ENCODE measurements at places on chromosomes 5 and 9.

GRCh38 chr9:30121611-30122010, 2262.8 kb upstream of the ACO1 start:
- no peak for DNase-seq

- DNase-seq: no peak
Observed at GRCh38 chr9:78146241-78146640, 89.6 kb upstream of the CEP78 start.

DNA sequence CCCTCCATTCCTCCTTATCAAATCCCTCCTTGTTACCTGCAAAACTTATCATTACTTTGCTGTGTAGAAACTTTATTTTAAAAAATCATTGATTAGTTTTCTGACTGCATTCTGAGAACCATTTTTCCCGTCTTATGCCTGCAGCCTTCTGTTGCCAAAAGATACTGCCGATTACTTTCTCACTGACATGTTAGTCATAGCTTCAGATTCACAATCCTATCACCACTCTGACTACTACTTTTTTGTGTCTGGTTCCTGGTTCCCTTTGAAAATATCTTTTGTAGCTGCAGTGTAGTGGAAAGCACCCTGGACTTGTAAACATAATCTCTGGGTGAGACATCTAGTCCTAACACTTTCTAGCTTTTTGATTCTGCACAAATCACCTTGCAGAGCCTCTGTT, 71.7 kb downstream of the NR2F1 start:
- no peak for DNase-seq

- DNase-seq: no peak
Observed at GRCh38 chr9:118303216-118303615, 599.0 kb downstream of the TLR4 start.

GRCh38 chr9:134793288-134794188, 87.1 kb upstream of the FCN2 start:
- DNase-seq: no peak

GRCh38 chr5:1184163-1184470, 17.3 kb upstream of the SLC6A19 start:
- DNase-seq: no peak

DNA sequence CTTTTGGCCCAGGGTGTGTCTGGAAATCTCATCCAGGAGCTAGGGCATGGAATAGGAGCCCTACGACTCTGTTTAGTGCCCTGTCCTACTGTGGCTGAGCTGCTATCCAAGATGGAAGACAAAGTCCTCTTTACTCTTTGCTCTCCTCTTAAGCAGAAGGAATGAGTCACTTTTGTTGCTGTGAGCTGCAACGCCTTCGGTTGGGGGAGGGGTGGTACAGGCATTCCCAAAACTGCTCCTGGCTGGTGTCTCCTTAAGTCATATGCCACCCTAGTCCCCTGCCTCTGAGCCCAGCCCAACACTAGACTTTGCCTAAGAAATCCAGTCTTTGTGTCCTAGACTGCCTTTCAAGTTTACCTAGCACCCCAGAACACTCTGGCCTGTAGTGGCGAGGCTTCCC, 99.9 kb downstream of the PRR16 start:
- DNase-seq: no peak

DNA sequence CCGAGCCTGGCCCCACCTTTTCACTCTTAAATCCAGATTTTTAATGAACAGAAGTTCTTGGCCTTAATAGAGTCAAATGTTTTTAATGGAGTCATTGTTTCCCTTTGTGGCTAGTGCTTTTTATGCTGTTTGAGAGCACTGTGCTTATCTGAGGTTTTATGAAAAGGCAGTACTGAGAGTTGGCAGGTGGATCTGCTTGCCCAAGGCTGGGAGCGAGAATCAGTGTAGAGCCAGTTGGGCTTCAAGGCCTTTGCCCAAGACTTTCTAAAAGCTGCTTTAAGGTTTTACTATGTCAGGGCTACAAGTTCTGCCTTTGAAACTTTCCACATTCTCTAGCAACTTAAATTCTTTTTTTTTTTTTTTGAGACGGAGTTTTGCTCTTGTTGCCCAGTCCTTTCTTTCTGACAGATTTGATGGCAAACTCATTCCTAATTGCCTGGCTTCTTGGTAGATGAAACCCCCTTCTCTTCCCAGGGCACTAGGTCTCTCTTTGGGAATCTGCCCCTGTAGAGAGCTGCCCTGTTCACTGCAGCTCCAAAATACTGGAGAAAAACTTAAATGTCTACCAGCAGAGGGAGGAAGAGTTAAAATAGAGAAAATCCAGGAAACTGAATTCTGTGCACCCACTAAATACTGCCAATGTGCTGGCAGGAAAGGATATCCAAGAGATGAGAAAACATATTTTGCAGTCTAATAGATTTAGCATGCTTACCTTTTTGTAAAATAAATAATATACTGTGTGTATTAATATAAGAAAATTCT, 36.9 kb upstream of the CDK20 start:
- DNase-seq: peak; percentile 19

- DNase-seq: no peak
Observed at GRCh38 chr5:60148366-60148765, 254.8 kb upstream of the PDE4D start.

DNA sequence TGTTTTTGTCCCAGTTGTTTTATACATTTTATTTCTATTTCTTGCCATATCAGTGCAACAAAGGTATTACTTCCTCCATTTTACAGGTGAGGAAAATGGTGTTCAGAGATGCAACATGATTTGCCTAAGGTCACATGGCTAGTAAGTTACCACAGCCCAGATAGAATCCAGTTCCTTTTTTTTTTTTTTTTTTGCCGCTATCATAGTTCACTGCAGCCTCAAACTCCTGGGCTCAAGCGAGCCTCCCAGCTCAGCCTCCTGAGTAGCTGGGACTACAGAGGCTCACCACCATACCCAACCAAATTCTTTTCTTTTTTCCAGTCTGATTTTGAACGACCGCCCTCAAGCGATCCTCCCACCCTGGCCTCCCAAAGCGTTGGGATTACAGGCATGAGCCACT, 480 bp upstream of the CCDC69 start:
- no peak for DNase-seq

GRCh38 chr9:130944510-130945058, 5.5 kb upstream of the FIBCD1 start:
- DNase-seq: no peak

DNA sequence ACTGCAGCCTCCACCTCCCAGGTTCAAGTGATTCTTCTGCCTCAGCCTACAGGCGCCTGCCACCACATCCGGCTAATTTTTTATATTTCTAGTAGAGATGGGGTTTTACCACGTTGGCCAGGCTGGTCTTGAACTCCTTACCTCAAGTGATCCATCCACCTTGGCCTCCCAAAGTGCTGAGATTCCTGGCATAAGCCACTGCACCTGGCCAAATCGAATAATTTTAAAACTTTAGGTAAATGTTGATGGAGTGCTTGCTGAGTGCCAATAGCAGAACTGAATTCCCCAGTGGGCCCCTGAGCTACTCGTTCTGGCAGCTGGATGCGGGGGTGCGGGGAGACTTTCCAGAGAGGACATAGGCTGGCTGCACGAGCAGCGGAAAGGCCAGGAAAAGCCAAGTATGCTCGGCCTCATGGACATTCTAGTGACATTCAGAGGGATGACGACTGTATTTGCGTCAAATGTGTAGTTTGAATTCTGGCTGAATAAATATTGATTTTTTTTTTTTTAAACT, 16.8 kb downstream of the TRAF2 start:
- DNase-seq: peak; percentile 92

- DNase-seq: no peak
Observed at GRCh38 chr5:178940569-178941360, at the start of gene ZNF454. ZNF454 (plus strand) TSS chr5:178941198; CDS start chr5:178942792, 1,594 bp downstream.

DNA sequence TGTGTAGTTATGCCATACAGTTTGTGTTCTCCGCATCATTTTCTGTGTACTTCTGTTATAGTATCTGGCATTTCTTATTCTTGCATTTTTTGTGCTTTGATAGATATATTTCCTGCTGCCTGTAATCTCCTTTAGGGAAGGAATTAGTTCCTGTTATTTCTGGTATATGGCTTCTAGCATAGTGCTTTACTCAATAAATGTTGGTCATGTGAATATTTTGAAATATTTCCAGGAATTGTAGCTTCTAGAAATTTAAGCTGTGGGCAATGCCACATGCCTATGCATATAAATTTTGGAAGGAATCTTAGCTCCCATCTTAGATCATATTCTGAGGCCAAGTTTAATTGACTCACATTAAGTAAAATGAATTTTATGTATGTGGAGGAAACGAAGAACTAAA, 11.5 kb upstream of the PRRC1 start:
- DNase-seq: no peak

GRCh38 chr5:3122985-3123762, 371.7 kb upstream of the IRX2 start:
- DNase-seq: no peak

DNA sequence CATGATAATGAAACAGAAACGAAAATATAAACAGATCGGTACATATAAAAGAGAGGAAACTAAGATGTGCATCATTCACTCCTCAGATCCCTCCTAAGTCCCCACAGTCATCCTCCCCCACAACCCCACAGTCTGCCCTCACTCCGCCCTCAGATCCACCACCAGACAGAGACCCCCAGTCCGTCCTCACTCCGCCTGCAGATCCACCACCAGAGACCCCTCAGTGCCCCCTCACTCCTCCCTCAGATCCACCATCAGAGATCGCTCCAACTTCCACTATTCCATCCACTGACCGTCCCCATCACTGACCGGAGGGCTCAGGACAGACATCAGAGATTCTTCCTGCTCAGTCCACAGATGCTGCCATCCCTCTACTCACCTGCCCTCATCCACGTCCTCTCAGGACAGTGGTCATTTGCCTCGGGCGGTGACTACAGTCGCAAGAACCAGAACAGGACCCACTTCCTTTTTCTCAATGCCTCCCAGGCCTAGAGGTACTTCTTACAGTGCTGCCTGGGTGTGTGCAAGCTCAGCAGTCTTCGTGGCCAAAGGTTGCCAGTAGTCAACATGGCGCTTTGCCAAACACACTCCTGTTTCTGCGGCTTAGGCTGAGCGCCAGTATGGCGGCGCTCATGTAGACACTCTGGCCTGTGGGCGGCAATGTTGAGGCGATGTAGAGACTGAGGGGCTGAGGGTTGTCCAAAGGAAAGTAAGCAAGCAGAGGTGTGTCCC, 8.3 kb upstream of the SPATA31C1 start:
- peak; percentile 29 for DNase-seq

GRCh38 chr9:81976351-81976750, 12.2 kb upstream of the SPATA31D1 start:
- DNase-seq: no peak

- DNase-seq: no peak
Observed at GRCh38 chr9:125703662-125704061, 3.3 kb downstream of the MAPKAP1 start.

DNA sequence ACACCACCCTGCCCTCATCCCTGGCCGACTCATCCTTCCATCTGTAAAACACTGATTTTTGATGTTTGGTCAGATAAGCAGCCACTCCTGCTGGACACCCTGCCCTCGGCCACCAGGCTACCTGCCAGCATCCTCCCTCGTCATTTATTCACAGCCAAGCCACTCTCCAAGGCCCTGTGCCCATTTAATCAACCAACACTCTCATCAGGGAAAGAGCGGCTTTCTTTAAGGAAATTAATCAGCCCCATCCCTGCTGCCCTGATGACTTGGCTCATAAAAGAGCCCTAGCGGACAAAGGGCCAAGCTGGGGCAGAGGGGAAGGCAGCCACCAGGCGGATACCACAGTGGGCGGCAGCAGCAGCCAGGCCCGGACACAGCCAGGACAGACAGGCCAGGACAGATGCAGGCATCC, 52.4 kb downstream of the GOLM1 start:
- no peak for DNase-seq

DNA sequence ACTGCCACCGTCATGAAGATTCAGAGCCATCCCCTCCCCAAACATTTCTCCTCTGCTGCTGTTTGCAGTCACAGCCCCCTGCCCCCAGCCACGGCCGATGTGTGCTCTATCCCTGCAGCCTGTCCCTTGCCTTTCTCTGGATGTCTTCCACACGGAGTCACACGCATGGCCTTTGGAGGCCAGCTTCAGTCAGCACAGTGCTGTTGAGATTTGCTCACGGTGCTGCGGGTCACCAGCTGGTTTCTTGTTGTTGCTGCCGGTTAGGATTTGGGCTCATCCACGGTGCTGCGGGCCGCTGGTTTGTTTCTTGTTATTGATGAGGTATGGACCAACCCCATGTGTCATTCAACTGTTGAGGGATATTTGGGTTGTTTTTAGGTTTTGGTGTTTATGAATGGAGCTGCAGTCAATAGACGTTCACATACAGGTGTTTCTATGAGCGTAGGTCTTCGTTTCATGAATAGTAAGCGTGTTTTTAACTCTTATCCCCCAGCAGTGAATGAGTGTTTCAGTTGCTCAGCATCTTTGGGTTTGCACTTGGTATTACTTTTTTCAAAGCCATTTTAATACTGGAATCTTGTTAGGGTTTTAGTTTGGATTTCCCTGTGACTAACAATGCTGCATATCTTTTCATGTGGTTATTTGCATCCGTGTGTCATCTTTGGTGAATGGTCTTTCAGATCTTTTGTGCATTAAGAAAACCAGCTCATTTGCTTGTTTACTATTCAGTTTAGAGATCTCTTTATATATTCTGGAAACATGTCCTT, 57.6 kb downstream of the AHRR start:
- no peak for DNase-seq

DNA sequence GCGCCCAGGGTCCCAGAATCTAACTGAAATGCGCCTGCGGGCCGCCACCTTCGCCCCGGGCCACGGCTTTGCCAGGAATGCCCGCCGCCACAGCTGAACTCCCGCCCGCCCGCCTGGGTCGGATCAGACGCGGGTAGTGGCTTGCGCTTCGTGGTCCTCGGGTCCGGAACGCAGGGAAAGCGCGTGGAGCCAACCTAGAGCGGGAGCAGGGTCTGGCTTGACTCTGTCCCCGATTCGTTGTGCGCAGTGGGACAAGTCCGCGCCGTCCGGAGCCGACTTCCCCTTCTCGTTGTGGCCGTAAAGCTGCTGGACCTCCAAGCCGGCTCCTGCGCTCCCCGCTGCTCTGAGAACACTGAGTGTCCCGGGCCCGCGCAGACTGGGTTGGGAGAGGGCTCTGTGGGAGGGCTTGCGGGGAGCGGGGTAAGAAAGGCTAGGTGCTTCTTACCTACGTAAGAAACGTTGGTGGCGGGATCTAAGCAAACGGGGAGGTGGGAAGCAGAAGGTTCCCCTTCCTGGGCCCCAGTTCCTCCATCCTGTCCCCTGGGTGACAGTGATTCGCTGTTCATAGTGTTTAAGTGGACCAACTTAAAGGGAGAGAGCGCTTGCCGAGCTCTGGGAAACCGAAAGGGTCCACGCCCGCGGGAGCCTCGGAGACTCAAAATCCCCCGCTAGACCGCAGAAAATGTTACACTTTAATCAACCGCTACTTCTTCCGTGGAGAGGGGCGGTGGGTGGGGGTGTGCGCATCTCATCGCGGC, 4.4 kb upstream of the FOXE1 start:
- DNase-seq: no peak

DNA sequence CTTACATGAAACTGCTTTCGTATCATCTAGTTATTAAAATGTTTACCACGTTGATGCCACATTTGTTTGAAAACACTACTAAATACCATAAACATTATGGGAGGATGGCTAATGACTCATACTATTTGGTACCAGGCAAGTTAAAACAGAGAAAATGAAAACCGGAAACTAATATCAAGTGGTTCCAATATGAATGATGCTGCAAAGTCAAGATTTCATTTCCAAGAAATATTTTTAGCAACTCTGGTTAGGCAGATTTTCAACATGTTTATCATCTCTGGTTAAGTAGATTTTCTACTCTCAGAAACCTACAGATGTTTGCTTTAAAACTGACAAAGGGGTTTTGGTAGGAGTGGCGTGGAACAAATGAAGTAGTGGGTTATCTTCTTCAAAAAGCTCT, 4.9 kb upstream of the F2R start:
- DNase-seq: no peak
